SK-N-DZ (cell line): ENCODE measurements at places on chromosomes 6 and 20.

- DNase-seq = no peak
Observed at GRCh38 chr6:143885116-143885515, 20.8 kb downstream of the ZC2HC1B start.

GRCh38 chr20:3168079-3168828 lies 5.1 kb downstream of the LZTS3 start:
- DNase-seq = no peak

DNA sequence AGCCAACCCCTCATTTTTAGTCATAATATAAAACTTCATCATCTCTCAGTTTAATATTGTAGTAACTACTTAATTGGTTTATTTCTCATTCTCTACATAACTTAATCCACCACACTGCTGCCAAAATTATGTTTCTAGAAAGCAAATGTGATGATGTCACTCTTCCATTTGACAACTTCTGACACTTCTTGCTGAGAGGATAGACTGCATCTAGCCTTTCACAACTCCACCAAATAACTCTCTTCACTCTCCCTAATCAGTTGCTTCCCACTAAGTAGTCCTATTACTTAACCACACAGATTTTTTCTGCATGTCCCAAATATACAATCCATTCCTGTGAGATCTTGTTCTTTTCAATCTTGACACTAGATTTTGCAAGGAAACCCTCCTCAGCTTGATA lies 951.3 kb downstream of the EPHA7 start:
- DNase-seq = no peak

GRCh38 chr20:24465159-24465558 lies 4.3 kb upstream of the SYNDIG1 start:
- no peak for DNase-seq

DNA sequence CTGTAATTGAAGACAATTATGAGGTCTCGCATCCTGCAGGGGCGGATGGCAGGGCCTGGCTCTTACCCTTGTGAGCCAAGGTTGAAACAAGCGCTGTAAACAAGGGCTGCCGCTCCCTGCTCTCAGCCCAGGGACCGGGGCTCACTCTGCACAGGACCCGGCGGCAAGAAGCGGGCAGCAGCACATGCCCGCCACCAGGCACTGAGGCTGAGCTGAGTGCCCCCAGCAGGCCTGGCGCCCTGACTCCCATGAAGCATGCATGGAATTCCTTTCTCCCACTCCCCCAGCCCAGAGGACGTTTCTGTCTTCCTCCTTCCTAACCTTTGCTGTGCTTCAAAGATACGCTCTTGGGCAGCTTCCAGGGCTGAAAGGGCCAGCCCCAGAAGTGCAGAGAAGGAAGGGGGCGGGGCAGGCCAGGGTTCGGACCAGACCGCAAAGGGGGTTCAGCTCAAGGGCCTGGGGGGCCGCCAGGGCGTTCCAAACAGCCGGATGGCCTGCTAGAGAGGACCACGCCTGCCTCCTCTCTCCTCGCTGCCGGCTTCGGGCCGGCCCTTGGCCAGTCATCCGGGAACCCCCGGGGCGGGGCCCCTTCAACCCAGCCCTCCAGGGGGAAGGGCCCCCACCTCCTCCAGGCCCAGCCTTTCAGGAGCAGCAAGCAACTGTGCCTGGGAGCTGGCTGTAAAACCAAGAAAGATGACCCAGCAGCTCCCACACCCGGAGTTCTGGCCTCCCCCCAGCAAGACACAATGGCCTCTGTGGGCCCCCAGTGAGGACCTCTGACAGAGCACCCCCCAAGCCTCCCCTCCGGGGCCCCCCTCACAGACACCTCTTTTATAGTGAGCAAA lies 109.9 kb downstream of the NOL4L start:
- no peak for DNase-seq

- no peak for DNase-seq
Observed at GRCh38 chr6:134550604-134551003, 232.7 kb upstream of the SGK1 start.

DNA sequence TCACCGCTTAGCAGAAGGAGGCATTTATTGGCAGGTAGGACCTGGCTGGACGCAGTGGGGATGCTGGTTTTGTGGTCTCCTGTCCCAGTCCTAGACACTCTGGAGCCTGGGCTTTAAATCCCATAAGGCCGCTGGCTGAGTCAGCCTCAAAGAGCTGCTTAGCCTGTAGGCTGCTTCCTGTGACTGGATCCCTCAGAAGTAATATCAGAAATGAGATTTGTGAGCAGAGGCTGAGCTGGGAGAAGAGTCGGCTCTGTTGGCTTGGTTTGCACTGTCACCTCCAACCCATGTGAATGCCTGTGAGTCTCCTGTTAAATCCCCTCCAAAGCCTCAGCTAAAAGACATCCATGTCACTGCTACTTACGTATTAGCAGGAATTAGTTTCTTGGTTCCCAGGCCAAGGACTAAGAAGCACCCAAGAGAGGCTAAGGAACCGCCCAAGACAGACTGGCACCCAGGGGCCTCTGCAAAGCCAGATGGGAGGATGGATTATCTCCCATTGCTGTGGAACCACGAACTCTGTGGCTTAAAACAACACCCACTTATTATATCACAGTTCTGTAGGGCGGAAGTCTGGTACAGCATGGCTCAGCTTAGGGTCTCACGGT lies 289.4 kb downstream of the CDC5L start:
- DNase-seq = no peak
